Occipital lobe (tissue), 3 donors: ENCODE measurements at places on chromosomes 7 and 10.

DNA sequence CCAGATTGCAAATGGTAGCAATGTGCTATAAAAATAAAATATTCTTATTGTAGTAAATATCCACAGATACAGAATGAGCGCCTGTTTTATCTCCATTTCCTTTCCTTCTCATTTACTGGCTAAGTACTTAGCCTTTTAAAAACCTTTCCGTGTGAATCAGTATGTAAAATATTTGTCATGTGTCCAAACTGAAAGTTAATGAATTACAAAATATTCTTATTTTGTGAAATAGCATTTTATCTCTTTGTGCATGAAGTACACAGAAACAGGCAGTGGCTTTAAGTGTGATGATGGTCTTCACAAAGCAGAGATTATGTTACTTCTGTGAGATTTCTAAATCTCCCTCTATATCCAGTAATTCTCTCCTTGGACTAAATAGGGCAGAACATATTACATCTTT, 56.7 kb upstream of the KIAA1217 start:
- no peak for DNase-seq

DNA sequence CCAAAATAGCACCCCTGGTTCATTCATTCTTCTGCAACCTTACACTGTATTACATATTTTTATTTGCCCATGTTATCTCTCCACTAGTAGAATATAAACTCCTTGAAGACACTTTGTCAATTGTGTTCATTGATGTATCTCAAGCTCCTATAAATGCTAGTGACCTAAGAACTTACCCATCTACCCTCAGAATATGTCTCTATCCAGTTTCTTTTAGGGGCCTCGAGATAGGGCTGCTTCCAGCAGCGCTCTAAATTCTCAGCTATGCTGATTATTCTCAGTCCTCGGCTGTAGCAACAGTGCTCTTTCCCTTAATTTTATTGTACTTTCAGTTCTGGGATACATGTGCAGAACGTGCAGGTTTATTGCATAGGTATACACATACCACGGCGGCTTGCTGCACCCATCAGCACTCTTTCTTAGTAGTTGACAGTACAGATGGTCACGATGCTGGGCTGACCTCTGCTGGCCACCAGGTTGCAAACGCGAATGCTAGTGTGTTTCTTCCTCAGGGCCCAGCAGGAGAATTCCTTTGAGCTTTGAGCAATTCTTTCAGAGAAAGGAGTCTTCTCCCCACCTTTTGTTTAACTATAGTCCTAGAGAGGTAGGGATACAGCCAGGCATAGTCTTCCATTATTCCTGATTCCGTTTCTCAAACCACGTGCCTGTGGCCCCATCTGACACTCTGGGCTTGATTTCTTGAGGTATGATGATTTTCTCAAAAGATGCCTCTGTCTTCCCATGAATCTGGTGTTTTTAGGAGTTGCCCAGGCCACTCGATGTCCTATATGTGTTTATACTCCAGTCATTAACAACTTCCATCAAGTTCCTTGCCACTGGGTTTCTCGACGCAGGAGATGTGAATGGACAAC, 49.1 kb upstream of the CDC14C start:
- peak; percentile 12 for DNase-seq

DNA sequence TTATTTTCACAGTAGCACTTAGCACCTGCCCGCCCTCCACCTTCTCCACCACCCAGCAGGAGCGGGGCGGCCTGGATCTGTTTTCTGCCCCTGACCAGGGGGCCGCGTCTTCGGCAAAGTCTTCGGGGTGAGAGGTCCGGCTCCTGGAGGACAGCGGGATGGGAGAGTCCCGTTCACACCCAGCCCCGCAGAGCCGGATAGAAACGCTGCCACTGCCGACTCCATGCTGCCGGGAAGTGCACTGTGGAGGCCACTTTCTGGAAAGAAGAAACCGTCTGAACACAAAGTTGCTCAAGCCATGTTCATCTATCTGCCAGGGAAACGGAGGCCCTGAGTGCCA, 14.5 kb upstream of the ZNF273 start:
- no peak for DNase-seq

DNA sequence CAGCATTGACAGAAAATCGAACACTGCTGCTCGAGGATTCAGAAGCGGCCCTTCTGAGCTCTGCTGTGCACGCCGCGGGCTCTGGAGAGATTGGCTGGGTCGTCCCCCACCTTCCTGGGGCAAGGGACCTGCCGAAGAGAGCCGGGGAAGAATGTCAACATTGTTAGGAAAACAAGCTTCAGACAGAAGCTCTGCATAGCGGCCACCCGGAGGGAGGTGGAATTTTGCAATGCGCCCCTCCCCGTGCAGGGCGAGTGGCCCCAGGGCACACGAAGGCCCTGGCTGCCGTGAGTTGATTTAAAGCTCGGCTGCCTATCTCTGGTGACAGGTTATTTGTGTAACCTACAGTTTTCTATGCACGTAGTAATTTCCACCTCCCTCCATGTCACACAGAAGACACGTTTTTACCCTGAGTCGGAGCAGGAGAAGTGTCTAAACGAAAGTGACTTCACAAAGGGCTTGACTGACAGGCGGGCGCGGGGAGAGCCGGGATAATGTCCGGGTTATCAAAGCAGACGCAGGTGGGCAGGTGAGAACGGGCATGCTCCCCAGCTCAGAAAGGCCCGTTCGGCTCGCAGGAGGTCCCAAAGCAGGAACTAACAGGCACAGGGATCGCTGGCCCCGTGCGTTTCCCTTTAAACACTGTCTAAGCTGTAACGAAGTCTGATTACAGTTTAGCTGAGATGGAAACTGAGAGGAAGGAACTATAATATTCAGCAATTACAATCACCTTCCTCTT, 84.6 kb downstream of the PDGFA start:
- DNase-seq: no peak

GRCh38 chr7:51847461-51848134, 531.0 kb upstream of the COBL start:
- no peak for DNase-seq

GRCh38 chr10:29353887-29354561, 65.2 kb downstream of the LYZL1 start:
- DNase-seq: no peak

DNA sequence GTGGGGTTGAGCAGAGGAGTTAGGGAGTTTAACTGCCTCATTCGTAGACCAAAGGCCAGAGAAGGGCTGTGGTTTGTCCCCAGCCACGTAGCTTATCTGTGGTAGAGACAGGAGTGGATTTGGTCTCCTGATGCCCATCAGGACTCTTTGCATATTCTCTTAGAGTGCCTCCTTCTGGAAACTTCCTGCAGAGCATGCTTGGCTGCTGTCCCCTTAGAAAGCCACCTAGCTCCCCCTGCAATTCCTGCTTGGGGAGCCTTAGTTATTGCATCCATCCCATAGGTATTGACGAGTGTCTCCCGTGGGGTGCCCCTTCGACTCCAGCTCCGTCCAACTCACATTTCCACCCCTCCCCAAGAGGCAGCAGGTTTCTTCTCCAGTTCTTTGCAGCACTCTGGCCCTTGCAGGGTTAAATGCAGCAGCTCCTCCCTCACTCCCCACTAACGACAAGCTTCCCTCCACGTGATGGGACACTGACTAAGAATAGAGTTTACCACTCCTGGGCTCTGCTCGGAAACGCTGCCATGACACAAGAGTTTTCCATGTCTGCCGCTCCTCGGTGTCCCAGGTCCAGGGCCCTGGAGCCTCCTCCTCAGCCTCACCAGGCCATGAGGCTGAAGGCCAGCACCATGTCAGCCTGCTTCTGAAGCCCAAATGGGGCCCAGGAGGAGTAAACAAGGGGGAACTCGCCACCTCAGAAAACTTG, 147.8 kb upstream of the UNC5B start:
- no peak for DNase-seq

- DNase-seq: no peak
Observed at GRCh38 chr7:36809510-36809909, 85.2 kb upstream of the AOAH start.

- DNase-seq: no peak
Observed at GRCh38 chr10:98659951-98660350, 213.2 kb upstream of the HPS1 start.

DNA sequence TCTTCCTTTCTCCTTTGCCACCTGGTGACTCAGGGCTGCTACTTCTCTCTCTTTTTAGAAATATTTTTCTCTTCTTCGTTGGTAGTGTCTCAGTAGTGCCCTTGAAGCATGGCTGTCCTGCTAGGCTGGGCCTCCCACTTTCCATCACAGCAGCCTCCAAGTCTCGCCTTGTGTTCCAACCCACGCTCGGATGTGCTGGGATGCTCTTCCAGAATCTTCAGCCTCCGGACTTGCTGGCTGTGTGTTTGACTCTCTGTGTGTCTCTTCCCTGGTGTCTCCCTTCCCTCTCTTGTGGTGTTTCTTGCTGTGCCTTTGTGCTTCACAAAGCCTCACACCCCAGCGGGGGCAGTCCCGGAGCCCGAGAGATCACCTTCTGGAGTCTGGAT, 100.5 kb downstream of the INPP5A start:
- DNase-seq: peak; percentile 55

DNA sequence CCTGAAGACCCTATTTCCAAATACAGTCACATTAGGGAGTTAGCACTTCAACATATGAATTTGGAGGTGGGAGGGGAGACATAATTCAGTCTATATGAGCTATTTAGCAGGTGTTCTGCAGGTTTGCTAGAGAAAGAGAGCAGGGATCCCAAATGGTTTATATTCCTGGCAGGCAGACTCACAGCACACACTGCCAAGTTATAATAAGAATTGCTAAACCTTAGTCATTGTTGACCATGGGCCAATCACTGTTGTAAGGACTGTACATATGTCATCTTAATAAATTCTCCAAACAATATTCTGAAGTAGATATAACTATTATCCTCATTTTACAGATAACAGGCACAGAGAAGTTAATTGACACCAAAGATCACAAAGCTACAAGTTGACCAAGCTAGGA, 1.5 kb upstream of the CCDC3 start:
- no peak for DNase-seq

DNA sequence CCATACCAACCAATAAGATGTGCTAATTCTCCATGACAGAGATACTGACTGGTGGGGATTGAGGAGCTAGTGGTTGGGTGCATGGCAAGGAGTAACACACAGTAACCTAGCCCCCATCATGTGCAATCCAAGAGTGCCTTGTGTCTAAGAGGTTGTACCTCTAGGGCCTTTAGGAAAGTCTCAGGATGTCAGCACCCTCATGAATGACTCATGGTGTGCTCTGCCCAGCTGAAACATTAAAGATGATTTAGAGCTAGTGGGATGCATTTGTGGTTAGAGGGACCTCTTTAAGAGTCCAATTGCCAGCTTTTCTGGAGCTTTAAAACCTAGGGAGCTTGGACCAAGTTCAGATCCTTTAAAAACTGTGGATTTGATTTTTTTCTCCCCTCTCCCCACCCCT, 181.1 kb downstream of the HERPUD2 start:
- DNase-seq: no peak

DNA sequence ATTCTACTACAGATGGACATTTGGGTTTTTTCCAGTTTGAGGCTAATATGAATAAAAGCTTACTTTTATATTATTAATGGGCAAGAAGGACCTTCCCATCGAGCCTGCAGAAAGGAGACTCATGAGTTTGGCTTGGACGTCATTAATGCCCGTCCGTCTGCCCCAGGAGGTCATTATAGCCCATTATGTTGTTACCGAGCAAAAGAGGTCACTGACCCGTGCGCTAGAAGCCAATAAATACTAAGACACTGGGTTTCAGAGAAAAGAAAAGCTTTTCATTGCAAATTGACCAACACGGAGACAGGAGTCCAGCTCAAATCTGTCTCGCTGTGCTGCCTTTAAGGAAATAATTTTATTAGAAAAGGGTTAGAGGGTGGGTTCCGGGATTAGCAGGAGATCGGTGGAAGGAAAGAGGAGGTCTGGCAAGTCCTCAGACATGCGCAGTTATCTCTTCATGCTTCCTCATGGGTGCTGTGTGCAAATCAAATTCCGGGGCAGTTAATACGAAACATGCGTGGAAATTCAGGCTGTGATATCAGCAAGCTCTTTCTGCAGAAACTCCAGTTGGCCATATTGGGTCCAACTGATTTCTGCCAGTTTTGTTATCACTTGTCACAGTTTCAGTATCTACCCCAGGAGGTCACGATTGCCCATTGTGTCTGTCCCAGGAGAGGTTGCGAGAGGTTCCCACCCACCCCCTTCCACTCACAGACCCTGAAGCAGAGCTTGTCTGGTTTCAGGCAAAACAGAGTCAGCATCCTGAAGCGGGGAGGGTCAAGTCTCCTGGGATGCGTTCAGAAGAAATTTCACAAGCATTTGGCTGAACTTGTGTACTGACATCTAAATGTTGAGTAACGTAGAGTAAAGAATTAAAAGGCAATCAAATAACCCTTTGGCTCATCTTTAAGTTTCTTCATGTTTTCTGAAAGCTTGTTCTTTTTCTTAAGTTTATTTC, 1.1 kb upstream of the GALNTL5 start:
- DNase-seq: no peak

DNA sequence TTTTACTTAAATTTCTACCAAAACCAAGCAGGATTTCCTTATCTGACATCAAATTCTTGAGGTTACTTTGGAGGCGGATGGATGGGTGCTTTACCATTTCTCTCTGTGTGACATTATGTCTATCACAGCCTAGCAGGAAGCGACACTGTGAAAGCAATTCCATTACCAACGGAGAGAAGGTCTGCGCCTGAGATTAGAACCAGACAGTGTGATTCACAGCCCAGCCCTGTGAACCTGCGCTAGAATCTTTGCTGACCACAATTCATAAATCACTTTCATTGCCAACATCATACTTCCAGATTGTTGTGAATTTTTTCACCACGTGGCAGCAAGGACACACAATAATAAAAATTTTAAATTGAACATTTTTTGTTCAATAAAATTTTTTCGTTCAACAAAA, 126.5 kb downstream of the CUBN start:
- no peak for DNase-seq

DNA sequence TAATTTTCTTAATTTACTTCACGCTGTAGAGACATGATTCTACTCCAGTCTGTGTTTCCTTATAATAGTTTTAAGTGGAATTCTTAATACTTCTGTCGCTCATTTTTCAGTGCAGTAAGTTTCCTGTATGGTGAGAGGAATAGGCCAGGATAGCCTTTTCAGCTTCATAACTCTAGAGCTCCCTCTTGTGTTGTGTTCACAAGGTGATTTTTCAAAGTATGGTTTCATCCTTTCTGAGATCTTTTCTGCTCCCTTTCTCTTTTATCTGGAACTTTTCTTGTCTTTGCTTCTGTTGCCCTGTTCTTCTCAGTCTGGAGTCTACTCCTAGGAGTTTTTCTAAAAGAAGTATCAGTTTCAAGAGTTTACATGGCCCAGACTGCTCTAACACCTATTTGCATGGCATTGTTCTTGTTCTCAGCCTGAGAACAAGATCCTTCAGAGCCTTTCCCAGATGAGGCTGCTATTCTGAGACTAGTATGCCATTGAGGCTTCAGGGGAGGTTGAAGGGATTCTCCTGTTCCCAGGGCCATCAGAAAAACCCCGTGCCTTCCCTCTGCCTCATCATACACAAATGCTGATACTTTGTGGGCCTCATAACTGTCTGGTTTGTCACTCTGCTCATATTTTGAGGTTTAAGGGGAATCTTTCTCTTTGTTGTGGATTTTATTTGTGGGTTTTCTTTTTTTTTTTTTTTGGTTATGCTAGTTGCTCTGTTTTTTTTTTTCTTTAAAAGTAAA, 21.8 kb downstream of the NET1 start:
- DNase-seq: no peak

DNA sequence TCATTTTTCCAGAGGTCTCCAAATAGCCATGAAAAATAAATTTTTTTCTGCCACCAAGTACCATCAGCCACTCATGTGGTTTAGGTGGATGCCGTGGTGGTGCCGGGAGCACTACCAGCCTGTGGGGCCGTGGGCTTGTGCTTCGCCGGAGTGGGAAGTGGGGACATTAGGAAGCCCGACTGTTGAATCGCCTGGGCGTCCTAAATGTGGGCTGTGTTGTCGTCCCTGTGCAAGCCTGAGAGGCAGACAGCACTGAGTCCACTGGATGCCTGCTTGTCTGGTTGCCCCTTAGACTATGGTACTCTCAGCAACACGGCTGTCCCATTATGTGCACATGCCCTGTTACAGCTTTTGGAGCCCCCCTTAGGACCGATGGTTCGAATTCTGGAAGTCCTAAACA, 59.9 kb downstream of the MGMT start:
- no peak for DNase-seq
